ENCODE measurements at places on chromosomes 11 and 22. TPM values are rescaled to one million over a fixed set of nuclear protein-coding genes. Genes with fewer than 3 reads are reported as not detected.

Gene NOX4
- 1.5 TPM for total RNA-seq

Gene OR52H1
- not detected for total RNA-seq

DNA sequence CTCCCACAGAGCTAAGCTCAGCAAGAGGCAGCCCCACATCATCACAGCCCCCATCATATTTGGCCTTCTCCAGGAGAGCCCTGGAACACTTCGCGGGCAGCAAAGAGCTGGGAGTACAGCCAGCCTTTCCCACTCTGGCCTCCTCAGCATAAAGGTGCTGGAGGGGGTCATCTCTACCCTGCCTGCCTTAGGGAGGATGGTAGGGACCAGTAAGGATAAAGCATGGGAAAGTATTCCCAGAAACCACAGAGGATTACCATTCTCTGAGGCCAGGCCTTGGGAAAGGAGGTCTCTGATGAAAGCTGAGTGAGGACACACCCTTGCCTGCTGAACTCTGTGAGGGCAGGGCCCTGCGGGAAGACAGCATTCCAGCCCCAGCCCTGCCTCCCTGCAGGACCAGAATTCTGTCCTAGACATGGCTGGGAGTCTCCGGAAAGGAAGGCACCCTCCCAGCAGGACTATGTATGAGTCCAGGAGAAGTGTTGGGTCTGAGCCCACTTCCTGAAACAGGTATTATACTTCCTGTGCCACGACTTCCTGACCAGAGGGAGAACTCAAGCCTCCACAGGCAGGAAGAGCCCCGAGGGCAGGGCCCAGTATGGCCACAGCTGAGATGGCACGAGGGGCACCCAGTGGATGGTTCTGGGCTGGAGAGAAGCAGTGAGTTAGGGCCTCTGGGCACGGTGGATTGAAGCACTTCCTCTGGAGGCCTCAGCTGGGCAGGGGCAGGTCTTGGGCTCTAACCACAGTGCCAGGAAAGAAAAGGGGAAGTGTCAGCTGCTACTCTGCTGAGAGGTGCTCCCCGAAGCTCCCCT, 12.9 kb upstream of the CASTOR1 start:
- DNase-seq: peak; percentile 85

- DNase-seq: no peak
Observed at GRCh38 chr22:17672417-17672991, 33.9 kb downstream of the BCL2L13 start.

- DNase-seq: no peak
Observed at GRCh38 chr11:117834838-117835443, 10.4 kb upstream of the FXYD2 start.

- DNase-seq: no peak
Observed at GRCh38 chr11:94032066-94032465, 10.9 kb downstream of the HEPHL1 start.

DNA sequence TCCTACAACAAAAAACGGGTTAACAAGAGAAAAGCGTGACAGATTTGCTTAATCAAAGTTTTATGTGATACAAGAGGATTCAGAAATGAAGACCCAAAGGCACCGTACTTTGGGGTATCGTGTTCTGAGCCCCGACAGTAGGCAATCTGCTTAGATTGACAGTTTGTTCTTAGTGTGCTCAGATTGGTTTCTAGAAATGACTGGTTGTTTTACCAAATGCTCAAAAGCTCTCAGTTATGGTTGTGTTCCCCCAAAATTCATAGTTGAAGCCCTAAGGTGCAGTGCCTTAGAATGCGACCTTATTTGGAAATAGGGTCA, 102.7 kb downstream of the RASSF10 start:
- no peak for DNase-seq

- DNase-seq: no peak
Observed at GRCh38 chr11:68727783-68728182, 23.5 kb downstream of the TESMIN start.

DNA sequence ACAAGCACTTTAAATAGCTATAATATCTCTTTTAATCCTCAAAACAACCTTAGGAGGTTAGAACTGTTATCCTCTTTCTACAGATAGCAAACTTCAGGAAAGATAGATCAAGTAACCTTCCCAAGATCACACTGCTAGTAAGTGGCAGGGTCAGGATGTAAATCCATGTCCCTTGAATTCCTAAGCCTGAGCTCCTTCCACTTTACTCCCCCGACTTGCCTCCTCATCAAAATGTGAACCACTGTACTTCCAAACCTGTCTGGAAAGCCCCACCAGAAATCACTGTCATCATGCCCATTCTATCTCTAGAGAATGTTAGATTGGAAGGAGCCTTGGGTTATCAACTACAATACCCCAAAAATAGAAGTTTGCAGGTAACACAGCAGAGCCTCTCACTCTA, 33.7 kb downstream of the ME3 start:
- no peak for DNase-seq

GRCh38 chr22:26432619-26433311, 3.7 kb downstream of the ASPHD2 start:
- no peak for DNase-seq

- peak; percentile 88 for DNase-seq
Observed at GRCh38 chr11:2306452-2306823, 4.6 kb downstream of the TSPAN32 start.

Gene HBD
- total RNA-seq: not detected

- DNase-seq: no peak
Observed at GRCh38 chr11:87967459-87967858, 207.8 kb downstream of the RAB38 start.

DNA sequence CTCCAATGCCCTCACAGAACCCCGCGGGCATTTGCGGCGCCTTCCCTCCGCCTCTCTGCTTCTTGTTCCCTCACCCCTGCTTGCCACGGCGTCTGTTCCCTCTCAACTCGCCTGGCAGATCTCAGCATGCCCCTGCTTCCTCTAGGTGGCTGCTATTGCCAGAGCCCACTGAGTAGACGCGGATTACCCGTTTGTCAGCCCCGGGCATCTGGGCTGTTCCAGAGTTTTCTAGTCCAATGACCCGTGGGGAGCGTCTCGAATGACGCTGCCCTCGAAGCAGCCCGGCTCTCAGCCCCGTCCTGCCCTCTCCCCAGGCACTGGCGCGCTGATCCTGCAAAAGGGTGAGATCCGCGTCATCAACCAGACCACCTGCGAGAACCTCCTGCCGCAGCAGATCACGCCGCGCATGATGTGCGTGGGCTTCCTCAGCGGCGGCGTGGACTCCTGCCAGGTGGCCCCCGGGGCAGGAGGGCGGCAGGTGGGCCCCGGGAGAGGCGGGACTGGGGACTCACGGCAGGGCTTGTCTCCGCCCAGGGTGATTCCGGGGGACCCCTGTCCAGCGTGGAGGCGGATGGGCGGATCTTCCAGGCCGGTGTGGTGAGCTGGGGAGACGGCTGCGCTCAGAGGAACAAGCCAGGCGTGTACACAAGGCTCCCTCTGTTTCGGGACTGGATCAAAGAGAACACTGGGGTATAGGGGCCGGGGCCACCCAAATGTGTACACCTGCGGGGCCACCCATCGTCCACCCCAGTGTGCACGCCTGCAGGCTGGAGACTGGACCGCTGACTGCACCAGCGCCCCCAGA, 49.7 kb downstream of the ST14 start:
- DNase-seq: no peak

- DNase-seq: no peak
Observed at GRCh38 chr22:29375398-29376076, 12.8 kb downstream of the AP1B1 start.

DNA sequence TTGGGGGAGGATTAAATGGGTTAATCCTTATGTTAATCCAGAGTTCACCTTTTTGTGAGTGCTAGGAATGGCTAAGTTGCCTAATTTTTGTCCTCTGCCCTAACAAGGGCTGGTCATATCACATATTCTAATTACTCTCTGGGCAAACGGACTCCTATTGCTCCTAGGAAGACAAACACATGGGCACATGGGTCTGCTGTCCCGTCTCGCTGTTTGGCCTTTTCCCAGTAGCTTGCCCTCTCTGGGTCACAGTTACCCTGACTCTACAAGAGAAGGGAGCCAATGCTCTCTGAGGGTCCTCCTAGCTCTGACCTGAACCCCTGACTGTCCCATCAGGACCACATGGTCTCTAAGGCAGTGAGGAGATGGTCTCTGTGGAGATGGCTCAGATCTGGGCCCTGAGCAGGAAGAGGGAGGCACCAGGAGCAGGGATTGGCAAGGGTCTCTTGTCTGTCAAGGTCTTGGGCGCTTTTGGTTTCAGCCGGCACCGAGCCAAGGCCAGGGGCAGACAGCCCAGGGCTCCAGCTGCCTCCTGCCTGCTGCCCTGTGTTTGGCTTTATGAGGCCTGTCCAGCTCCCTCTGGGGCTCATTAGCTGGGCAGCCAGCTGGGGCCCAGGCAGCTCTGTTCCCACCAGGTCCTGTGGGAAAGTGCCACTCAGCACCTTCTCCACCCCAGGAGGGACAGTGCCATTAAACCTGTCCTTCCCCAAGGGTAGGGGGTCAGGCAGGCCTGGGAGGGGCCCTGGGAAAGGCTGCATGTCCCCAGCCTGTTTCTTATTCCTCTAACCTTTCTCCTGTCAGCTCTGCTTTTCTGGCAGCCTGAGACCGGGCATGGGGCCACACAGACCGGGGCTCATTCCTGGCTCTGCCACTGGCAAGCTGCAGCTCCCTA, 559.9 kb downstream of the MN1 start:
- no peak for DNase-seq

DNA sequence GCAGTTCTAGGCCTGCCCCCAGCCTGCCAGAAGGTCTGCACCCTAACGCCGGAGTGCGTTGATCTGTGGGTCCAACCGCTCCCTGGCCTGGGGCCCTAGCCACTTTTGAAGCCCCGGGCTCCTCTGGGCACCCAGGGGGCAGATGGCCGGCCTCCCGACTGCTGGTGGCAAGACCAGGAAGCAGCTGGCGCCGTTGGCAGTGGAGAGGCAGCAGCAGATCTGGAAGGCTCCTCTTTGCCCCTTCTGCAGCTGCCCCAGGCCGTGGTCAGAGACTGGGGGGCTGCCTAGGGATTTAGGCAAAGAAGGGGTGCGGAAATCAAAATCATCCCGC, 445 bp upstream of the VWCE start:
- DNase-seq: no peak

- DNase-seq: peak; percentile 43
Observed at GRCh38 chr22:23116506-23117263, 25.1 kb downstream of the RSPH14 start.

DNA sequence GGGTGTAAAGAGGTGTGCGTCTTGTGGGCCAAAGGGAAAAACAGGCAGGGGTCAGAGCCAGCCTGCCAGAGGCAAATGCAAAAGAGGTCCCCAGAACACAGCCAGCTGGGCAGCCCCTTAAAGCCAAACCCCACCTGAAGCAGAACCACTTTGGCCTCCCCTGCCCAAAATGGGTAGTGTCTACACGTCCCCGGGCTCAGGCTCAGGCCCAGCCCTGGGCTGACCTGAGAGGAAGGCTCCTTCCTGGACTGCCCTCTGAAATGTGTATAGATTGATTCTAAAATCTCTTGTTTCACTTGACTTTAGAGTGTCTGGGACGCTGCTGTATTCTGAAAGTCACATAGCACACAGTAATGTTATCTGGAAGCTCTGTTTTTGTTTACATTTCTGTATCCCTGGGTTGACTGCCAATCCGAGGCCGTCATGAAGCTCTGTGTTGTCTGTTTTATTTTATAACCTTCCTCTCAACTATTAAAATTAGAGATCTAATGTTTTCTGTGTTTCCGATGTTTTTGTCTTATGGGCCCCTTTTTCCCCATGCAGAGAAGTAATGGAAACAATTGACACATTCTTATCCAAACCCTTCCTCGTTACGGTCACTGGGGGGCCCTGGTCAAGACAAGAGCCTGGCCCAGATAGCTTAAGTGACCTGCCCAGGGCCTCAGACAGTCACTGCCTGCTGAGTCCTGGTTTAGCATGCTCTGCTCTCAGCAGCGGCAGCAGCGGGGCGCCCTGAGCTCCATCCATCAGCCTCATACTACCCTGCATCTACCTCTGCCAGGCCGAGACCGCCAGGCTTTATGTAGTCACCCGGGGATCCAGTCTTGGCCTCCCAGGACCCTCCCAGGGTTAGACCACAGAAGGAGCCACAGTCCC, 10.1 kb downstream of the OVOL1 start:
- no peak for DNase-seq

Gene OR51B2
- not detected for total RNA-seq

Gene OR51E1
- 1.9 TPM for total RNA-seq

Gene SLC17A6
- total RNA-seq: not detected

Gene MS4A3
- not detected for total RNA-seq

All from Right ventricle myocardium inferior (tissue), 1 donor.